ENCODE measurements at places on chromosomes 11 and 22.

GRCh38 chr11:82843057-82843795 lies 57.0 kb downstream of the PRCP start:
- DNase-seq: no peak

DNA sequence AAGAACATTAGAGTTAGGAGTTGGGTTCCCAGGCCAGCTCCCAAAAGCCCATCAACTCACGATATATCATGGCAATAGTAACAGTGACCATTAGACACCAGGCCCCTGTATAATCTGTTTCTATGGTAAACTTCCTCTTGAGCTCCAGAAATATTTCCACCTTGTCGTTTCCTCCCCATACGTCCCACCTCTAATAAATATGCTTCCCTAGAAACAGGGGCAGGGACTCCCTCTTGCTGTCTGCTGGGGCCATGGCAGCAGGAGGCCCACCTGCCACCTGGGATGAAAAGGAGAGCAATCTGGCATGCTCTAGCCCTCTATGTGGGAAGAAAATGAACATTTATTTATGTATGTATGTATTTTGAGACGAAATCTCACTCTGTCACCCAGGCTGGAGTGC lies 32.2 kb upstream of the AMOTL1 start:
- DNase-seq: no peak

GRCh38 chr22:31695423-31695822 lies 33.4 kb upstream of the PISD start:
- no peak for DNase-seq

GRCh38 chr11:20654038-20654437 lies 15.3 kb upstream of the NELL1 start:
- DNase-seq: no peak

DNA sequence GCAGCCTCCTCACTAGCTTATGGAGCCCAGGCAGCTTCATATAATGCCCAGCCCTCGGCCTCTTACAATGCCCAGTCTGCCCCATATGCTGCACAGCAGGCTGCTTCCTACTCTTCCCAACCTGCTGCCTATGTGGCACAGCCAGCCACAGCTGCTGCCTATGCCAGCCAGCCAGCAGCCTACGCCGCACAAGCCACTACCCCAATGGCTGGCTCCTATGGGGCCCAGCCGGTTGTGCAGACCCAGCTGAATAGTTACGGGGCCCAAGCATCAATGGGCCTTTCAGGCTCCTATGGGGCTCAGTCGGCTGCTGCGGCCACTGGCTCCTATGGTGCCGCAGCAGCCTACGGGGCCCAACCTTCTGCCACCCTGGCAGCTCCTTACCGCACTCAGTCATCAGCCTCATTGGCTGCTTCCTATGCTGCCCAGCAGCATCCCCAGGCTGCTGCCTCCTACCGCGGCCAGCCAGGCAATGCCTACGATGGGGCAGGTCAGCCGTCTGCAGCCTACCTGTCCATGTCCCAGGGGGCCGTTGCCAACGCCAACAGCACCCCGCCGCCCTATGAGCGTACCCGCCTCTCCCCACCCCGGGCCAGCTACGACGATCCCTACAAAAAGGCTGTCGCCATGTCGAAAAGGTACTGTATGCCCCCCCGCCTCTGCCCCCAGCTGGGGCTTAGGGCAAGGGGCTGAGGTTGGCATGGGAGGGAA lies 8.8 kb downstream of the RBM14 start:
- DNase-seq: no peak

DNA sequence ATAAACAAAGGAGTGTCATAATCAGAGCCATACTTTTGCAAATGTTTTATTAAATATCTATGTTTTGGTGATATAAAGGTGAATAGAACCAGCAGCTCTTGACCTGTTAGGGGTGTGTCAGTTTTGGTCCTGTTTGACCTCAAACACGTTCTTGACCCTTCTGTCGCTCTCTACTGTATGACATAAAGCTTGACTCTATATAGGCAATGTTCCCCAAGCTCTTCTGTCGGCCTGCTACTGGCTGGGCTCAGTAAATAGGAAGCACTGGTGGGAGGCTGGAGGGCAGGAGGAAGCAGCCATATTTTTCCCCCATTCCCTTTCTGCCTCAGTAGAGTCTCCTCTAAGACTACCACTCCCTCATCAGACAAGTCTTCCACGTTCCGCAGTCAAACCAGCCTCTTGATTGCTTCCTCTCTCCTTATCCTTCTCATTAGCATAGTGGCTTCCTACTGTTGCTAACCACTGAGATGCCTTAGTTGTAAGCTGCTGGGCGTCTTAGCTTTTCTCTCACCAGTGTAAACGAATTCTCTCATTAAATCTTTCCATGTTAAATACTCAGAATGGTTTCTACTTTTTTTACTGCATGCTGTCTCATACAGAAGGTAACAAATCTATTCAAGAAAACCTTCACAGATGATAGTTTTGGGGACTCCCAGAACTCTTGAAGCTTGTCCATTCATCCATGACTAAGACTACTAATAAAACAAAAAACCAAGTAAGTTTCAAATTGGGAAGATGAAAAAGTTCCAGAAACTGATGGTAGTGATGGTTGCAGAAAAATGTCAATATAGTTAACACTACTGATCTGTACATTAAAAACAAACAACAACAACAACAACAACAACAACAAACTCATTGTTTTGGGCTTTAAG lies 3.3 kb downstream of the NPAT start:
- DNase-seq: no peak

- no peak for DNase-seq
These were observed 76.1 kb upstream of the PAX6 start for GRCh38 chr11:31887180-31887579.

Data from NCI-H1417 (cell line).